ENCODE measurements at places on chromosomes 4 and X.
A peak's percentile ranks its signal among the peaks of the same experiment; 100 is the strongest.

DNA sequence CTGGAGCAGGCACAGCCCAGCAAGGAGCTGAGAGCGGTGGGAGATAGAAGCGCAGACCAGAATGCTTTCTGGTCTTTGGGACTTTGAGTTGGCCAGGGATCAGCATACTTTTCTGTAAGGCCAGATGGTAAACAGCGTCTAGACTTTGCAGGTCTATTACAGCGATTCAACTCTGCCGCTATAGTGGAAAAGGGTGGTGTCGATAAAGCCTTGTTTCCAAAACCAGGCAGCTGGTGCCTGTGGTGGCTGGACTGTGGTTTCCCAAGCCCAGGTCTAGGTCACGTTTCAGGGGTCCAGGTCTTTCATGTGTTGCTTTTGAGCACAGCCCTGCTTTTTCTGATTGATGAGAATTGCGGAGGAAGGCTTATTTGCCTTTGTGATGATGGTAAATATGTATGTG is 40.1 kb downstream of the HTT-AS start:
- no peak for DNase-seq

- peak; percentile 15 for DNase-seq
These were observed 13.0 kb upstream of the TMEM156 start for GRCh38 chr4:39044956-39045826.

- DNase-seq = no peak
These were observed 64.8 kb downstream of the NELFA start for GRCh38 chr4:1943928-1944327.

DNA sequence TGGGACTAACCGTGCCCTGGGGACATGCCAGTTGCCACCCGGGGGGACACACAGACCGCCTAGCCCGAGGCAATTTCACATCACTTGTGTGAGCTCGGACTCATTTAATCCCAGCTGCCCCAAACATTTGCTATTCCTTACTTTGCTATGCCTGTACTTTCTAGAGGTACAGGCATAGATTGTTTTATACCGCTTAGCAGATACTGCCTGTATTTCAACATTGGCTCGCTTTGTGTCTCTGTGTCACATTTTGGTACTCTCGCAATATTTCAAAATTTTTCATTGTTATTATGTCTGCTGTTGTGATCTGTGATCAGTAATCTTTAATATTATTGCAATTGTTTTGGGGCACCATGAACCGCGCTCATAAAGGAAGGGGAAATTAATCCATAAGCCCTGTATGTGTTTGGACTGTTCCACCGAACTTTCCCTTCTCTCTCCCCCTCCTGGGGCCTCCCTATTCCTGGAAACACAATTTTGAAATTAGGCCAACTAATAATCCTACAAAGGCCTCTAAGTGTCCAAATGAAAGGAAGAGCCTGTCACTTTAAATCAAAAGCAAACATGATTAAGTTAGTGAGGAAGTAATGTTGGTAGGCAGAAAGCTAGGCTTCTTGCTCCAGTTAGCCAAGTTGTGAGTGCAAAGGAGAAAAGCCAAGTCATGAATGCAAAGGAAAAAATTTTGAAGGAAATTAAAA is 568 bp upstream of the CASP6 start:
- DNase-seq = no peak

DNA sequence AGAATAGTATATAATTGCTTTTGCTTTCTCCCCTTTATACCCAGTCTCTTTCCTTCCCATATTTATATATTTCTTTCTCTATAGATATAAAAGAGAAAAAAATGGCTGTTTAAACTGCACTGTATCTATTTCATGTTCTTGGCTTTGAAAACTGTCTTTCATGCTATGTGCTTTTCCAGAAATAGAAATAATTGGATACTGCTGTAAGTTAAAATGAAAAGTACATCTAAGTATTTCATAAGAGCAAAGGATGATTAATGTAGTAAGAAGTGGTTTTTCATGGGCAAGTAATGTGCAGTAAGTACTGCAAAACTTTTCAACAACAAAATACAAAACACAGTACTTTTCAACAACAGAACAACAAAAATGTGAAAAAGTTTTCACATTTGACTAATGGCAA is 237.9 kb downstream of the SNCA start:
- no peak for DNase-seq

GRCh38 chr4:152289541-152289940 is 246.4 kb downstream of the FBXW7 start:
- DNase-seq = no peak

DNA sequence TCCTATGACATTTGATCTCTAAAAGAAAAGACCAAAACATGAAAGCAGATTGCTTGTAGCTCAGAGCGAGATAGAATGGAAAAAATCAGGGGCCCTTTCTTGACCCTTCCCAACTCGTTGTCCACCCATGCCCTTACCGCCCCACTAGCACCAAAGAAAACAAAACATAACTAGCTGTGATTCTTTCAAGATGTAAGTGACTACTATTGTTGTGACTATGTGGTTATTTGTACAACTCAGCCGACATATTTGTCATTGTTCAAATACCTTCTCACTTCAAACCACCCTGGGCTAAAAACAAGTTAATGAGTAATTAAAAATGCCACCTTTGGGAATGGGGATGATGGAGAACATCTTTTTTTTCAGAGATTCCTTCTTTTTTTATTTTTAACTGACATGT is 171.2 kb upstream of the GPC4 start:
- DNase-seq = no peak

DNA sequence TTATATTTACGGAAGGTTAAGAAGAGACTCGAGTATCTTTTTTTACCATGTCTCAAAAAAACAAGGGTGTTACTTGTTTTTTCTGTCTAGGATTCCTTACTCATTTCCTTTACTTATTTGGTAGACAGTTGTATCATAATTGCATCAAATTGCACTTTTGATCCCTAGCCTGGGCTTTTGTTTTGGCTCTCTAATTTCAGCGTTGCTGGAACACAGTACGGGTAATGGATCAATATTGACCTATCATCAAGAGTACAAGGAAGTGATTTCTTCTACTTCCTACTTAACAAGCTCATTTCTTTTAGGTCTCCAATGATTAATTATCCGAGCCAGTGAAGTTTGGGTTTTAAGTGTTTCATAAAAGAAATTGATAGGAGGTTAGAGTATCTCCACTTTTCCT is 16.8 kb downstream of the AIMP1 start:
- no peak for DNase-seq

- DNase-seq = no peak
These were observed 93.9 kb upstream of the IL13RA1 start for GRCh38 chrX:118633530-118633929.

GRCh38 chrX:135086197-135086854 is 34.0 kb downstream of the ETDB start:
- no peak for DNase-seq

DNA sequence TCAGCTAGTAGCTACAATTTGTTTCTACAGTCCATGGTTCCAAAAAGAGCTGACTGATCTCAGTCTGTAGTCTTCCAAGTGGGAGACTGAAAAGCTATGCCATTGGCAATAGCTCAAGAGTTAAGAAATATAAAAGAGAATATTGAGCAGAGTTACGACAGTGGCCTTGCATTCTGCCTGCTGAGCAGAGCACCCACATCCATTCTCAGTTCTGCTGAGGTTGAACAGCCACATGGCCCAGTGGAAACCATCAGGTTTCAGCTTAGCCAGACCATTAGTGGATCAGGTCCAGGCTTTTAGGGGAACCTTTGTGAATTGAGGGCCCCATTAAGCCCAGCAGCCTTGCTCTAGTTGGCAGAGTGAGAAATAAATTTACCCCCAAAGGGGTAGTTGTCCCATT is 28.1 kb downstream of the ZNF81 start:
- DNase-seq = no peak

GRCh38 chr4:54487491-54487890 is 170.3 kb upstream of the KIT start:
- DNase-seq = no peak

DNA sequence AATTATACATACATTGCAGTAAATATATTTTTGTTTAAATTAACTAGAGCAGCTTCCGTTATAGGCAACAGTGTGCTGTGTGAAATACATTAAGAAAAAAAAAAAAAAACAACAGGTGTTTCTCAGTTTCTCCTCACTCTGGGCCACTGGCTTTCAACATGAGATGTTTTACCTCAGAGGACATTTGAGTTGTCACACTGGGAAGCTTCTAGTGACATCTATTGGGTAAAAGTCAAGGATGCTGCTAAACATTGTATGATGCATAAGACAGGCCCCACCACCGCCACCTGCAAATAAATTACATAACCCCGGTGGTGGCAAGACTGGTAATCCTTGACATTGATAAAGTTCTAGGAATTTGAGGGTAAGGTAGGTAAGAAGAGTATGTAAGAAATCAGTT is 1512.2 kb downstream of the C4orf33 start:
- no peak for DNase-seq

GRCh38 chrX:24372021-24372763 is 11.8 kb downstream of the SUPT20HL1 start:
- DNase-seq = no peak

DNA sequence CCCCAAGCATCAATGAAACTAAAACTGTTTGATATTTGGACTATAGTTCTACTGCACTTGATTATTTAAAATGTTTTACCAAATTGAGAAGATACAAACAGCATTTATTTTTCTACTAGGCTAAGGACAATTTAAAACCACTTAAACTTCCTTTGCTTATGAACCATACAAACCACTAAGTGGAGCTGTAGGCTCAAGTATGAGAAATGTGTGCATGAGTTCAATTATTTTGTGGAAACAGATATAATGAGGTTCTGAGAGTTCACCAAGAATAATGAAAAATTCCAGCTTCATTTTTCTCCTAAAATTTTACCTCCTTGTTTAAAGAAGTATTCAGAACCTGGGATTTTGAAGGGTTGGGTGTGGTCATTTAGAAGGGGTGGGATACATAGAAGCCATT is 63.1 kb downstream of the SERPINA7 start:
- no peak for DNase-seq

GRCh38 chrX:131729295-131729694 is 185.4 kb downstream of the OR13H1 start:
- no peak for DNase-seq

DNA sequence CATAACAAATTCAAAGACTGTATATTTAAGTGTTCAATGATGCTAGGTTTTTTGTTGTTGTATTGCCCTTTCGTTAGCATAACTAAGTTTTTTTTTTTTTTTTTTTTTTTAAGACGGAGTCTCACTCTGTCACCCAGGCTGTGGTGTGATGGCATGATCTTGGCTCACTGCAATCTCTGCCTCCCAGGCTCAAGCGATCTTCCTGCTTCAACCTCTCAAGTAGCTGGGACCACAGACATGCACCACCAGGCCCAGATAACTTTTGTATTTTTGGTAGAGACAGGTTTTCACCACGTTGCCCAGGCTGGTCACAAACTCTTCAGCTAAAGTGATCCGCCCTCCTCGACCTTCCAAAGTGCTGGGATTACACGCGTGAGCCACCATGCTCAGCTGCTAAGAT is 7.0 kb downstream of the SH3BGRL start:
- DNase-seq = no peak

DNA sequence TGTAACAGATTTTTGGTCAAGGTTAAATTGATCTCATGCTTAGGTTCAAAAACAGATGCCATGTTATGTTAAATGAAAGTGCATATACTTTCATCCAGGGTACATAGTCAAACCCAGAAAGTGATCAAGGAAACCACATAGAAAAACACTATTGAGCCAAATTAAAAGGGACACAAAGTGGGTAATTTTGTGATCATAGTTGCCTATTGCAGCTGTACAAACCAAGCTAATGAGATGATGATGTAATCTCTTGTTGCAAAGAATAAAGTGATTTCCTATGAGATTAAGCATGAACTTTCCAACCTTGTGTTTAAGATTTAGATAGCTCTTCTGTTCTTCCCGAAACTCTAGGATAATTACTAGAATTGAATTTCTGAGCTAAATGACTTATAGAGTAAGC is 20.2 kb upstream of the LIMCH1 start:
- DNase-seq = no peak

GRCh38 chr4:2834001-2834921 is 9.4 kb upstream of the ADD1 start:
- DNase-seq = no peak

DNA sequence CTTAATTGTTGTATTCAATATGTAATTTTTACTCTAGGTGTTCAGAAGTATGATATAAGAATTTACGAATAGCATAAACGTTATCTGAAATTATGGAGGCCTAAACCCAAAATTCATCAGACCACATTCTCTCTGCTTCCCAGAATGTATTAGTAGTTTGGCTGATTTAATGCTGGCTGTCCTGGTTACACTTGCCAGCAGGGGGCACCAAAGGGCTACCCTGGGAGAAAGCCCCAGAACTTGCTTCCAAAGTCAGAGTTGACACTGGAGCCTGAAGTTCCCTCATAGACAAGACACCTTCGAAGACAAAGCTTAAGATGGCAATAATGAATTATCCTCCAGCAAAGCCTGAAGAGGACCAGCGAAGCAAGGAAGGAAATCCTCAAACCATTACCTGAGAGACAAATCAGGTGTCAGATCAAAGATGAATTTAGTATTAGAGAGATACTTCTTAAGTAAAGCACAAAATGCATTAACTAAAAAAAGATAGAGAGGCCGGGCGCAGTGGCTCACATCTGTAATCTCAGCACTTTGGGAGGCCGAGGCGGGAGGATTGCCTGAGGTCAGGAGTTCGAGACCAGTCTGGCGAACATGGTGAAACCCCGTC is 11.3 kb upstream of the ANOS1 start:
- DNase-seq = peak; percentile 46

DNA sequence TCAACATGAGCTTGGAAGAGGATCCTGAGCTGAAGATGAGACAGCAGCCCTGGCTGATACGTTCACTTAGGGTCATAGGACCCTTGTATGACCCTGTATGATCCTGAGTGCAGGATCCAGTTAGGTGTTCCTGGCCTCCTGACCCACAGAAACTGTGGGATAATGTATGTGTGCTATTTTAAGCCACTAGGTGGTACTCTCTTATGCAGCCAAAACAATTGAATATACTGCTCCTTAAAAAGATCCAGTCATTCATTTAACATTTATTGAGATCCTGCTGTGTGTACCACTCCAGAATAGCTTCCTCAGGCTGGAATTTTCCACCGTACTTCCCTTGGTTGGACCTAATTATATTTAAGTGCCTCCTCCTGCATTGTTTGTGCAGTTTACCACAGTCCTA is 167.1 kb downstream of the AMELX start:
- no peak for DNase-seq

- DNase-seq = peak; percentile 18
These were observed 367.0 kb downstream of the BCOR start for GRCh38 chrX:39730662-39731329.

GRCh38 chrX:84339507-84340364 is 151.7 kb upstream of the RPS6KA6 start:
- DNase-seq = no peak

DNA sequence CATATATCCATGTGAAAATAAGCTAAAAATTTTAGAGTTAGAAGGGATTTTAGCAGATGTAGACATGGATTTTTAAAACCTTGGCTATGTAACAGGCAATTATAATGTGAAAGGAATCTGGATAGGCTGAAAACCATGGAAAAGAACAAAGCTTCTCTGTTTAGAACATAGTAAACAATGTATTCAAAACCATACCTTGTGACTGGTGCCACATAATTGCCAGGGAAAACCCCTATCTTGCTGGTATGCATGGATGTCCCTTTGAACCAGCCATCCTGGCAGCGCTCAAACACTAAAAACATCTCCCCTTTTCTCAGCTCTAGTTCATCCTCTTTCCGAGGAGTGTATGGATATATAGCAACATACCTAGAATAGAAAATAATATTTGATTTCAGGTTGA is 110.6 kb upstream of the CBR4 start:
- DNase-seq = no peak

Data from stimulated activated CD4-positive, alpha-beta T cell treated with anti-CD3 and anti-CD28 coated beads, Interleukin-15, amount 100 ng/mL, for 1 hour (primary cell).